Activated T-helper 9 cell treated with anti-CD3 and anti-CD28 coated beads, Interleukin-2, amount 50 U/mL, for 16 hours (primary cell): ENCODE measurements at places on chromosomes 13 and 19.

- DNase-seq = no peak
These were observed 2.8 kb upstream of the CDX2 start for GRCh38 chr13:27971776-27972477.

DNA sequence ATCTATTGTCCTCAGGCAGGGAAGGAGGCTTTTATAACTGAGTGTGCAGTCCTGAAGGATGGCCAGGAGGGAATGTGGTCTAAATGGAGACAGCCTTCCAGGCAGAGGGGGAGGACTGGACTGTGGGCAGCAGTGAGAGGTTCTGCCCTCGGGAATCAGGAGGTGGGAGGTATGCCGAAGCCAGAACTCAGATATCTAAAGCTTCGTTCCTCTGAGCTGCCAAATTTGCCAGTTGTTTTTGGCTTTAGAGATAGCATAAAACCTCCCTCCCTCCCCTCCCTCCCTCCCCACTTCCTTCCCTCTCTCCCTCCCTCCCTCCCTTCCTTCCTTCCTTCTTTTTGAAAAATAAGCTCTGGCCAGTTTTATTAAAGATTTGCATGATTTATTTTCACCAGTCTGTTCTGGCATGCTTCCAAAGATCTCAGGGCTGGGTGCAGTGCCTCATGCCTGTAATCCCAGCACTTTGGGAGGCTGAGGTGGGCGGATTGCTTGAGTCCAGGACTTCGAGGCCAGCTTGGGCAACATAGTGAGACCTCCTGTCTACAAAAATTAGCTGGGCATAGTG, 2.4 kb downstream of the MEDAG start:
- DNase-seq = no peak

DNA sequence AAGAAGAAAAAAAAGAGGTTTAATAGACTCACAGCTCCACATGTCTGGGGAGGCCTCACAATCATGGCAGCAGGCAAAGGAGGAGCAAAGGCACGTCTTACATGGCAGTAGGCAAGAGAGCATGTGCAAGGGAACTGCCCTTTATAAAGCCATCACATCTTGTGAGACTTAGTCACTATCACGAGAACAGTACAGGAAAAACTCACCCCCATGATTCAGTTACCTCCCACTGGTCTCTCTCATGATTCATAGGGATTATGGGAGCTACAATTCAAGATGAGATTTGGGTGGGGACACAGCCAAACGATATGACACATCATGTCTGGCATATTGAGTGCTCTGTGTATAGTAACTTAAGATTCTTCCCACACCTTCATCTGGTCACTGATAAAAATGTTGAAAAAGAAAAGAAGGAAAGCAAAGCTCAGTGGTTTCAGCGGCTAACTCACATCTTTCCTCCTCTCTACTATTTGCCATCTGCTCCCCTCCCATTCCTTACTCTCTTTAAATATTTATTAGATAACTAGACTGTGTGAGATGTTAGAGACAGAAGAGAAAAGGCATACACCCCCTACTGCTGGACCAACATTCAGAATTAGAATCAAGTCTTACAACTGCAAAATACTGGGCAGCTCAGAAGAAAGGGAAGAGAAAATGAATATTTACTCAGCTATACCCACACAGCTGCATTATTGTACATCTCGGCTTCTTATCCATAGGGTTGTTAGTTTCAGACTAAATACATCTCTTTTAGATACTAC, 60.1 kb upstream of the AKAP11 start:
- DNase-seq = no peak

GRCh38 chr19:55153652-55154264, 3.8 kb downstream of the TNNI3 start:
- DNase-seq = no peak

GRCh38 chr19:12202250-12202649, 39.4 kb downstream of the ZNF136 start:
- peak; percentile 20 for DNase-seq

DNA sequence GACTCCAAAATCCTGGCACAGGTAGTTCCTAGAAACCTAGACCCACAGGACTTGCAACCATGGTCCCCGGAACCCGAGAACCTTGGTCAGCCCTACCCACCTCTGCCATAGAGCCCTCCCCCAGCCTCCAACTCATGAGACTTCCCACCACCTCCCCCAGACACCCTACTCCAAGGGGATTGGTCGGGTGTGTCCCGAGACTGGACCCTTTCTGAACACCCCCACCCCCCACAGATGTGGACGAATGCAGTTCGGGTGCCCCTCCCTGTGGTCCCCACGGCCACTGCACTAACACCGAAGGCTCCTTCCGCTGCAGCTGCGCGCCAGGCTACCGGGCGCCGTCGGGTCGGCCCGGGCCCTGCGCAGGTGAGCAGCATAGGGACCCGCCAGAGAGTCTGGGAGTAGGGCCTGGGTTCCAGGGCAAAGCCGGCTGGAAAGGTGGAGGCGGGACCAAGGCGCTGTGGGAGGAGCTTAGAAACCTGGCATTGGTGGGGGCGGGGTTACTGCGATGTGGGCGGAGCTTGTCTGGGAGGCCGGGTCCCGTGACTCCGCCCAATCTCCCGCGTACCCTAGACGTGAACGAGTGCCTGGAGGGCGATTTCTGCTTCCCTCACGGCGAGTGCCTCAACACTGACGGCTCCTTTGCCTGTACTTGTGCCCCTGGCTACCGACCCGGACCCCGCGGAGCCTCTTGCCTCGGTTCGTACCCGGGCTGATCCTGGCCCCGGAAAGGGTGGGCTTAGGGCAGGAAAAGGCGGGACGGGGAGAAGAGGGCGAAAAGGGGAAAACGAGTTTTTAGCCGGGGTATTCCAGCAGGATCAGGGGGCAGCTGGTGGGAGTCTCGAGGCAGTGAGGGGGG, 11.9 kb downstream of the LTBP4 start:
- peak; percentile 62 for DNase-seq

DNA sequence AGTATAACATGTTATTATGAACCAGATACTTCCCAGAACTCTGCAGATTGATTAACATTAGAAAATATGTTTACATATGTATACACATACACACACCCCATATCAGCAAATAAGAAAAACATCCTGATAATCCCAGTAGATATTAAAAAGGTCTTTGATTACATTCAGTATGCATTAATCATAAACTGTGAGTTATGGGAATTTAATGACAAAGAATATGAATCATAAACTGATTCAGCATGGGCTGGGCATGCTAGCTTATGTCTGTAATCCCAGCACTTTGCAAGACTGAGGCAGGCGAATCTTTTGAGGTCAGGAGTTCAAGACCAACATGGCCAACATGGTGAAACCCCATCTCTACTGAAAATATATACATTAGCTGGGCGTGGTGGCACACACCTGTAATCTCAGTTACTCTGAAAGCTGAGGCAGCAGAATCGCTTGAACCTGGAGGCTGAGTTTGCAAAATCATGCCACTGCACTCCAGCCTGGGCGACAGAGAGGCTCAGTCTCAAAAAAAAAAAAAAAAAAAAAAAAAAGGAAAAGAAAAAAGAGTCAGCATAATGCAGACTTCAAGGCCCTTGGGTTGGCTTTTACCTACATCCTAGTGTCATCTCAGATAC, 581.9 kb upstream of the PRR20A start:
- DNase-seq = no peak

- DNase-seq = no peak
These were observed 60.9 kb upstream of the ZNF527 start for GRCh38 chr19:37309834-37310575.

DNA sequence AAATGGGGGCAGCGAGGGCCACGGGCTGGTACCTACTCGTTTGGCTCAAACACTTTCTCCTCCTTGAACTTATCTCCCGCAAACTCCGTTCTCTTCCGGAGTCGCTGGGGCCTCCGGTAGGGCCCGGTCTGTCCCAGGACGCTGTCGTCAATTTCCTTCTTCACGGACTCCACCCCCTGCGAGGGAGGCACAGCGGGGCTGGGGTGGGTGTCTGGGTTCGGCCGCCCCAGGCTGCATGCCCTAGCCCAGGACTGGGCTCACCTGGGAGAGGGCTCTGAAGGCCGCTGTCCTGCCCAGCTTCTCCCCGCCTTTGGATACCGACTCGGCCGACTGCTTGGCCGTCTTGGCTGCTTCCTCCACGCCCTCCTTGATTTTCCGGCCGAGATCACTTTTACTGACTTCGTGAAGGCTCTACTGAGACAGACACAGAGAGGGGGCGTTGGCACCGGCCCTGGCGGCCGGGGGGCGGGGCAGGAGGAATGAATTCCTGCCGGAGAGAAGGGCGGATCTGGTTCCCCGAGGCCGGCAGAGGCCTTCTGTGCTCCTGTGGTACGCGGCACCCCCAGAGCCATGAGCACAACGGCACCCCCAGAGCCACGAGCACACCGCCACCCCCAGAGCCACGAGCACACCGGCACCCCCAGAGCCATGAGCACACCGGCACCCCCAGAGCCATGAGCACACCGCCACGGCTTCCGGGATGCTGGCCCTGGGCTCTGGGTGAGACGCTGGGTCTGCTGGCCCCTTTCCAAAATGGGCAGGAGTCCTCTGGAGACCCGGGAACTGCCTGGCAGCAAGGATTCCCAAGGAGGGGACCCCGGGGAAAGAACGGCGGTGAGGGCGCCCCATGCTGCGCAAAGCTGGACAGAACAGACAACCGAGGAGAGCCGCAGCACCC, 8.1 kb upstream of the CTXN1 start:
- DNase-seq = no peak

DNA sequence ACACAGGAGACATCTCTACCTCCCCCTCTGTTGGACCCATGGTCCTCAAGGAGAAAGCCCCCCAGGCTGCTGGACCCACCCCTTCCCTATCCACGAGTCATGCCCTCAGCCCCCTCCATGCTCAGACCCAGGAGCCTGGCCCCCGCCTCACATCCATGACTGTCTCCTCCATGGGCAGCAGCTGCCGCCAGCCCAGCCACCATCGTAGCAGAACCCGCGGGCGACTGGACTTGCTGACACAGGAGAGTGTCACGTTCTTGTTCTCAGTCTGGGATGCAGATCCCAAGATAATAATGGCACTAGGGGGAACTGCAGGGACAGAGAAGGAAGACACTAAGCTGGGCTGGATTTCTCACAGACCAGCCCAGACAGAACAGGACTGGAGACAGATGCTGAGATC, 3.8 kb downstream of the NPHS1 start:
- DNase-seq = no peak

DNA sequence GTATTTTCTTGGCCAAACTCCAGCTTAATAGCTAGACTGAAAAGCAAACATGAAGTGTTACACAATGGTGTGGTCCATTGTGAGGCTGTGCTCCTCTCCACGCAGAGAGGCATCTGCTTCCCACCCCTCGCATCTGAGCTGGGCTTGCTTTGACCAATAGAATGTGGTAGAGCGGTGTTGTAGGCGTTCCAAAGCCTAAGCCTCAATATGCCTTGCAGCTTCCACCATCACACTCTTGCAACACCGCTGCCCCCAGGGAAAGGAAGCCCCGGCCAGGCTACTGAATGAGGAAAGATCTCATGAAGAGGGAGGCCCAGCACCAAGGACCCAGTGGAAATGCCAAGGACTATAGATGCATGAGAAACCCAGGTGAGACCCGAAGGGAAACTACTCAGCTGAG, 9.4 kb downstream of the FLT1 start:
- DNase-seq = no peak

DNA sequence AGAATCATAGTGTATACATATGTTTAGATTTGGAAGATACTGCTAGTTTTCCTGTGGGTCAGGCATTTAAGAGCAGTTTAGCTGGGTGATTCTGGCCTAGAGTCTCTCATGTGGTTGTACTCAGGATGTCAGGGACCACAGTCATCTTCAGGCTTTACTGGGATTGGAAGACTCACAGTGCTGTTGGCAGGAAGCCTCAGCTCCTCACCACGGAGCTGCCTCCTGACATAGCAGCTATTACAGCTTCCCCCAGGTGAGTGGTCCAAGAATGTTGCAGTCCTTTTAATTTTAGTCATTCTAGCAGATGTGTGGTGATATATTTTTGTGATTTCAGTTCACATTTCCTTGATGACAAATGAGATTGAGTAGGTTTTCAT, 16.9 kb upstream of the GPR18 start:
- DNase-seq = no peak

- no peak for DNase-seq
These were observed 18.0 kb downstream of the CSNK1A1L start for GRCh38 chr13:37087486-37087885.

GRCh38 chr19:32750441-32751055, 31.0 kb downstream of the TDRD12 start:
- DNase-seq = no peak

- no peak for DNase-seq
These were observed 29.1 kb downstream of the CNFN start for GRCh38 chr19:42360787-42361544.

DNA sequence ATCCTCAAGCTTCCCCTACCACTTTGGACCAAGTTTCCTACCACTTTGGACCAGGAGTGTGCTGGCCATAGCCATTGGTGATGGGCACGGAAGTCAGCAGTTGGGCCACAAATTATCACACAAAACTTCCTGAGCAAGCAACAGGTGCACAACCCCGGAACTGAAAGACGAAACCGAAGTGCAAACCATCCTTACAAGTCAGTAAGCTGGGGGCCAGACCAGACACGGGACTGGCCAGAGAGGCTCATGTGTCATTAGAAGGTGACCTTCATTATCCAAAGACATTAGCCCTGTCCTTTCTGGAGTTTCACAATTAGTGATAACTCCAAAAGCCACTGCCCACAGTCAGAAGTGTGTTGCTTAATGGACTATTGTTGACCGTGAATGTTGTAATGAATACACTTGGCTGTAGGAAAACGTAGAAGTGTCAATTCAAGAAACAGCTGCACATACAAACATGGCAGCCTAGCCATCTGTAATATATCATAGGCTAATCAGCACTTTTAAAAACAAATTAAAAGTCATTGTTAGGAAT, 244.1 kb upstream of the IRS2 start:
- no peak for DNase-seq

- DNase-seq = no peak
These were observed 111.2 kb downstream of the TBC1D4 start for GRCh38 chr13:75370774-75371173.

DNA sequence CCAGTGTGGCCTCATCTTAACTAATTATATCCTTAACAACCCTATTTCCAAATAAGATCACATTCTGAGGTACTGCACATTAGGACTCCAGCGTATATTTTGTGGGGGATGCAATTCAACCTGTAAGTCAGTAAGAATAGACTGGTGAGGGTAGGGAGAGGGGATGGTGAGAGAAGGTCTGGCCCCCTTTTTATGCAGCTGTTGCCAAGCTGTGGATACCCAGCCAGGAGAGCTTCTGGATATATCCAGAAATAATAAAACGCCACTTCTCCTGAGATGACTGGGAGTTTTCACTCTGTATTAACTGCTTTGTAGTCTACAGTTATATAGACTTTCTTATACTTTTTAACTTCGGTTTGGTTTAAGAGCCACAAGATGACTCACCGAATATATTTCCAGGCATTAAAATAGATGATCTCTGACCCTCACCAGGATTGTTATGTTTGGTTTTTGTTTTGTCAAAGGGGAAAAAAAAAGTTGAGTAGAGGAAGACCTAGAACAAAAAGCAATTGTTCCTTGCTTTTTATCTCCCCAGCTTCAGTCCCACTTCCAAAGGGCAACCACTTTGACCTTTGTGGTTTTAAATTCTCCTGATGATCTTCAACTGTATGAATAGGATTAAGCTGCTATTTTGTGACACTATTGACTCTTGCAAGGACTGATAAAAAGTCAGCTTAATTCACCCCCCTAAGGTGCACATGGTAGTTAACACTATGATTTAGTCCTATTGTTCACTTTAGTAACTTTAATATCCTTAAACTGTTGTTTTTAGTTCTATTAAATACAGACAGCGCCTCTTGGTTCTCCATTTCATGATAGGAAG, 3.1 kb upstream of the NEK3 start:
- no peak for DNase-seq

GRCh38 chr13:101346942-101347728, 69.2 kb downstream of the NALCN start:
- DNase-seq = no peak
